ENCODE measurements at places on chromosomes 2 and 18.

DNA sequence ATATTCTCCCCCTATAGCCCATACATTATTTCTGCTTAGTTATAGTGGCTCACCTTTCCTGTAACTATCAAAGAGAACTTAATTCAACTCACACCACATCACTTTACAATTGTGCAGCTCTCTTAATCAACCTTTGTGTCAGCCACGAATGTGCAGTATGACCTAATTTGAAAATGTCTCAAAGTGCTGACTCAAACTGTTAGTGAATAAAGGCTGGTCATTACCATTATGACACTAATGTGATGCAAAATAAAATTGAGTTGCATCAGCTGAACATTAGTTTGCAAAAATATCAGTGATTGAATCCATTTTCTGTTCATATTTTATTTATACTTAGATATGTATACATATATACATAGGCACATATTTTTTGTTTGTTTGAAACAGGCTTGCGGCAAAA is 251.8 kb downstream of the MEIS1 start:
- no peak for DNase-seq

- DNase-seq = no peak
These were observed 67.3 kb downstream of the TMEM237 start for GRCh38 chr2:201575971-201576370.

- no peak for DNase-seq
These were observed 607 bp upstream of the UBE2F start for GRCh38 chr2:237966250-237966564.

- DNase-seq = no peak
These were observed 13.3 kb downstream of the AGAP1 start for GRCh38 chr2:235506997-235507615.

DNA sequence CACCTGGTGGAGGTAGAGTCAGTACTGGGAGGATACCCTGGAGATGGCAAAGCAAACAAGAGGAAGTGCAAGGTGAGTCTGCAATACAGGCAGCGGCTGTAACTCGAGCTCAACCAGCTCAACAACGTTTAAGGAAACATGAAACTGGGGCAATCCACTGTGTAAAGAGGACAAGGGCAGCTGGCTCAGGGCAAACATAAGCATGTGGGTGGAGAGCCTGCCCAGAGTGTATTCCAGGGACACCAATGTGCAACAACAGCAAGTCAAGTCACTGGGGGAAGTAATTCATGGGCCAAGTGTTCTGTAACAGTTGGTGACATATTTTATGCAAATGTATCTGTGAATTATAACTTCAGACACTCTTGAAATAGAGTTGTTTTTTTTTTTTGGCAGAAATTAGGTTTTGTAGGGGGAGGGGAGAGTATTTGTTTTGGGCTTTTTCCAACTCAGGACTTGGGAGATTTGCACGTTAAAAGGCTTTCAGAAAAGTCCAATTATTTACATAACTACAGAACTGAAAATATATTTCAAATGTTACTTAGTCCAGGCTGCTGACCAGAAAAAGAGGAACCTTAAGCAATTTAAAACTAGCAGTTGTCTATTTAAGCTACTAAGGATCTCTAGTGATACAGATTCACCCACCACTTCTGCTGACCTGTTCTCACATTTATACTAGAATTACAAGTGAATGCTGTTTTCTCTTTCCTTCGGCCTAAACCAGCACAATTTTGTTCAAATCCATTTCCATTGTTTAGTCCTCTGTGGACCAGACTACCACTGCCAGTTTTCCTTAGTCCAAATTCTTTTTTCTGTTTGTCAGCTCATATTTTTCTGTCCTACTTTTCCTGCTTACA is 18.6 kb downstream of the NRXN1 start:
- no peak for DNase-seq

- peak; percentile 98 for DNase-seq
These were observed 2.7 kb upstream of the RNPEPL1 start for GRCh38 chr2:240565333-240566202.

GRCh38 chr18:76499637-76500340 is 4.7 kb upstream of the ZNF516 start:
- no peak for DNase-seq

DNA sequence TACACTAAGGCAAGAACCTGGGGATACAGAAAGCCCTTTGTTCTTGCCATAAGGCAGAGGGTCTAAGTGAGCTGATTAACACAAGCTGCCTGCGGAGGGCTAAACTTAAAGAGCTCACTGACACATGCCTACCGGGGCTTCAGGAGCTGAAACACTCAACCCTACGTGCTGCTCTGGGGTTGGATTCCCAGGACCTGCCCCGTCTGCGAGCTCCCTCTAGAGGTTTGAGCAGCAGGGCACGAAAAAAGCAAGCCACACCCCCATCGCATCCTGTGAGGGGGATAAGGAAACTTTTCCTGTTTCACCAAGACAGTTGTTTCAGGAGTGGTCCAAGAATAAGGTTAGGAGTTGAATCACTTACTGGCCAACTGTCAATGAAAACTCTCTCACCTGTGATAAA is 562.1 kb downstream of the TMX3 start:
- DNase-seq = no peak

GRCh38 chr2:12361506-12361905 is 355.2 kb upstream of the TRIB2 start:
- no peak for DNase-seq

DNA sequence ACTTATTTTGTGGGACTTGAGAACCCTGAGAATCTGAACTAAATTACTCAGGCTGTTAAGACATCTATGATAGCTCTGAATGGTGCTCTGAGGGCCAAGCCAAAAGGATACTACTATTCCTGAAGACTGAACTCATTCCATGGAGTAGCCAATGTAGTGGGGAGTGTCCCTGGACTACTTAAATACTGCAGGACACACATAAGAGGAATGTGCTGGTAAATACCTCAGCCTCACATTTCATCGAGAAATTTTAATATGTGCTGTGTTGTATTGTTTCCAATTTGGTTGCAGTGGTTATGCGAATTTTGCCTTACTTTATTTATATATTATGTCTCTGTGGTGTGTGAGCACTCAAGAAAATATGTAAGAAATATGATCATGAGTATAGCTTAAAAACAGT is 264.4 kb upstream of the FIGN start:
- DNase-seq = no peak

GRCh38 chr2:219864154-219864553 is 236.7 kb downstream of the SLC4A3 start:
- no peak for DNase-seq

DNA sequence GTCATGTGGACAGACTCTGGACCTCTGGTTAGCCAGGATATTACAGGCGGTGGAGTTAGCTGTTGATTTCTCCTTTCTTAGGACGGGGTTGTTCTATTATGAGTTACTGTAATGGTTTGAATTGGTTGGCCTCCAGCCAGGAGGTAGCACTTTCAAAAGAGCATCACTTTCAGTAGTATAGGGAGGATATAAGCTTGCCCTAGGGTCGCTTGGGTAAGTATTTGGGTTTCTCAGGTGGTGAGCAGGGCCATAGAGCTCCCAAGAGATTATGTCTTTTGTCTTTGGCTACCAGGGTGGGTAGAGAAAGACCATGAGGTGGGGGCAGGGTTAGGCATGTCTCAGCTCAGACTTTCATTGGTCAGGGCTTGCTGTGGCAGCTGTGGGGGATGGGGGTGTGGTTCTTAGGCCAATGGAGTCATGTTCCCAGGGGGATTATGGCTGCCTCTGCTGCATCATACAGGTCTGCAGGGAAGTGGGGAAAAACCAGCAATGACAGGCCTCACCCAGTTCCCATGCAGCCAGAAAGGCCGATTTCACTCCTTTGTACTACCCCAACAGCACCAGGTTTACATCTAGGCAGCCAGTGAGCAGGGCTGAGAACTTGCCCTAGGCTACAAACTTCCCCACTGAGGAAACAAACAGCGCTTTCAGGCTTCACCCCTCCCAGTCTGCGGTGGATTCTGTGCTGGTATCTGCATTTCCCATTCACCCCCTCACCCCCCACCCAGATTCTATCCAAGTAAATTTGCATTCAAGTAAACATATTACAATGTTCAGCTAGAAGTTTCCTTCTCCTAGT is 89.4 kb upstream of the SLC38A11 start:
- no peak for DNase-seq

- no peak for DNase-seq
These were observed 142.1 kb downstream of the ASXL3 start for GRCh38 chr18:33720133-33720532.

GRCh38 chr2:64876137-64876647 is 113.0 kb upstream of the SLC1A4 start:
- no peak for DNase-seq

GRCh38 chr2:206011795-206012194 is 74.2 kb downstream of the INO80D start:
- no peak for DNase-seq

DNA sequence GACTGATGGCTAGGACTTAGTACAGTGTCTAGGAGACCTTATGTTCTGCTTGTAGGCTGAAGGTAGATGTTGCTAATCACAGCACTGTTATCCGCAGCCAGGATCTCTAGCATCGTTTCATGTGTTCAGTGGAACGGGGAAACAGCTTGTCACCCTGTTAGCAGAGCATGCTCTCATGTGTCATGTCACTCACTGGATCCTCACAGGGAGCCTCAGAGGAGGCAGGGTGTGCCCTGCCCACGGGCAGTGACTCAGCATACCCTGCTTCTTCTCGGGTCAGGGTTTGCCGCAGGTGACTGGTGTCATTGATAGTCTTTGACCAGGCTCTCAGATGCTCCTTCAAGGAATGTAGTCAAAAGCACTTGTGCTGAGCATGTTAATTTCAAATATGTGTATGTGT is 44.4 kb downstream of the RPIA start:
- no peak for DNase-seq

- DNase-seq = no peak
These were observed 184.2 kb upstream of the COL3A1 start for GRCh38 chr2:188789951-188790350.

DNA sequence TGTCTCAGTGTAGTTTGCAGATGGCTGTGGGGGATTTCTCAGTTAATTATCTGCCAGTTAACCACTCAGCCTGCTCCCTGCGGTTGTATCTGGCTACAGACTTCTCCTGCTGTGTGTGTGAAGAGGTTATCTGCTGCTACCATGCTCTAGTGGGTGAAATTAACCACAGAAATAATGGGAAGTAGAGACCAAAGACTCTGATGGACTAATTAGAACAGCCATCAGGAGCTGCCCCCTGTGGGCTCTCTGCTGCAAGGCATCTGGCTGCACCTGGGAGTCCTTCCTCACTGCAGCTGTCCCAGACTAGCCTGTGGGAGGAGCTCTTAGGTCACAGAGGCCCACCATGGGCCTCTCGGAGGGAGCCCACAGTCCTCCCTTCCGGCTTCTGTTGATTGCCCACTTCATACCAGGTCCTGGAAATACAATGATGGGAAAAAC is 66.6 kb downstream of the CTIF start:
- DNase-seq = no peak

GRCh38 chr2:16494836-16495508 is 170.7 kb downstream of the CYRIA start:
- DNase-seq = no peak

DNA sequence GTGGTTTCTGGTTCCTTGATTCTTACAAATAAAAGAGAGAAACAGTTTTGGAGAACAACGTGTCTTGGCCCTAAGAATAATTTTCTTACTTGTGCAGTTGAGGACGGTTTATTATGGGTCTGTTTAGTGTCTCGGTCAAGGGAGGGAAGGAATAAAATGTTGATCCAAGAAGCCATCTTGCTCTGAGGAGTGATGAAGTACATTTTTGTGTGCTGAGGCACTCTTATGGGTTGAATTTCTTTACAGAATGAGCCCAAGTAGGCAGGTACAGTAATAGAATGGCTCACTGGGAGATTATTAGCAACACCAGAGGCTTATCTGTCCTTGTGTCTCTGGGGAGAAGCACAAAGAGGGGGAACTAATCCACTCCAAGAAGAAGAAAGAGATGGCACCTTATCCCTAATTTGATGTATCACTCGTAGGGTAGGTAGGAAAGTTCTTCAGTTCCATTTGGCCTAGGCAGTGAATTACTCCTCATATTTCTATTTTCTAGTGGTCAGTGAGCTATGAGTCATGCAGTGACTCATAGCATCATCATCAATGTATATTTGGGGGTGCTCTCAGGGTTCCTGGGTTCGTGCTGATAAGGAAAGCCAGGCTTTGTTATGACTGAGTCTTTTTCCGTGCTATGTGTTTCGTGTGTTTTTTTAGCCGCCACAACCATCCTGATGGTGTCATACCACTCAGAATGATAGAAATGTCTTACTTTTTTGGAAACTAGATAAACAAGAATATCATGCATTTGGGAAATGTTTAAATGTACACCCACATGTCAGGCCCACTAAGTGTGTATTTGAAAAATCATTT is 250.1 kb upstream of the CTAGE1 start:
- DNase-seq = no peak

GRCh38 chr2:196233805-196234475 is 62.6 kb upstream of the STK17B start:
- DNase-seq = no peak

- no peak for DNase-seq
These were observed 5.5 kb upstream of the TMEM163 start for GRCh38 chr2:134724341-134724740.

GRCh38 chr18:79275461-79275860 is 120.3 kb upstream of the NFATC1 start:
- DNase-seq = no peak

DNA sequence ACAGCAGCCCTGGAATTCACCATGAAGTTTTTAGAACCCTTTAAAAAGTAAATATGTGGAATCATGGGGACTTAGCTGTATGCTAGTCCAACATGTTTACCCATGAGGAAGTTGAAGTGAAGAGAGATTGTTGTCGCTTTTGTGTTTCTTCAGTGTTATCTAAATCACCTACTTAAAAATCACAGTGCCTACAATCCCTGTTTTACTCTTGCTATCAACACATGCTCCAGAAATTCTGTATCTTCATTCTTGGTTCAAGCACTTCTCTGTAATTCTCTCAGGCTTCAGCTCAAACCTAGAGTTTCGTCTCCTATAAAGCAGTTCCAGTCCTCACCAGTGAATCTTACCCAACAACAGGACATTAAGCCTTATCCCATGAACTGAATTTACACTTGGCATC is 30.5 kb upstream of the CHMP1B start:
- no peak for DNase-seq

DNA sequence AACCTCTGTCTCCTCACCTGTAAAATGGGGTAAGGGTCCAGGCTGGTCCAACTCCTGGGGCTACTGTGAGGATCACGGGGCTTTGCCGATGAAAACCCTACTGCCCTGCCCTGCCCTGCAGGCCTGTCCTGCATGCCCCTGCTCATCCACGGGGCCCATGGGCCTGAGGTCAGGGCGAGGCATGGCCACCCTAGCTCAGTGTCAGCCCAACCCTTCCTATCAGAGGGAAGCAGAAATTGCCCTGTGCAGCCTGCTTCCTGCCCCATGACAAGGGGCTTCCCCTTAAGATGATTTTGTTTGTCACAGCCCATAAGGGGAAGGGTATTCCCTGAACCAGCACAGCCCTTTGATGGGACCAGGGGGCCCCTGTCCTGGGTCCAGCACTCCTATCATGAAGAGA is 353.6 kb upstream of the ID2 start:
- no peak for DNase-seq

GRCh38 chr2:150258781-150259307 is 228.6 kb downstream of the RND3 start:
- DNase-seq = no peak

GRCh38 chr2:21279525-21279924 is 155.8 kb downstream of the TDRD15 start:
- no peak for DNase-seq

Data from natural killer cell treated with Interleukin-12 subunit alpha and Interleukin-12 subunit beta and Interleukin-15 and Interleukin-18, amount 100 ng/mL, for 72 hours (primary cell).